Stimulated activated CD4-positive, alpha-beta T cell treated with anti-CD3 and anti-CD28 coated beads, Interleukin-4, amount 100 ng/mL, for 24 hours (primary cell): ENCODE measurements at places on chromosomes 16 and 17.

DNA sequence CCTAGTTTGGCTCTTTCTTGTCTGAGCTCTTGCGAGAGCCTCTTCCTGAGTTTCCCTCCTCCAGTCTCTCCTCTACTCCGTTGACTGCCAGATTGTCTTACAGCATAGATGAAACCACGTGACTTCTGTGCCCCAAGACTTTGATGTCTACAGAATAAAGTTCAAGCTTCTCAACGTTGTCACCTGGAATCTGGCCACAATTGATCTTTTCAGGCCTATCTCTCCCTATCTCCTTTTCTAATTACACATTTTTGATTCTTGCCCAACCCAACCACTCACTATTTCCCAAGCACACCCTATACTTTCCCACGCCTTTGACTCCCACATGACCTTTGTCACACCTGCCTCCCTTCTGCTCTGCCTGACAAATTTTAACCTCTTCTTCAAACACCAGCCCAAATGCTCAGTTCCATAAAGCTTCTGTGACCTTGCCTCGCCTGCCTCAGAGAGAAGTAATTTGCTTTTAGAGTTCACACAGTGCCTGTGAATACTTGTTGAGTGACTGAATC lies 52.4 kb upstream of the PMFBP1 start:
- no peak for DNase-seq

- DNase-seq, result no peak
Observed at GRCh38 chr17:5788266-5788900, 204.1 kb upstream of the NLRP1 start.

- DNase-seq, result no peak
Observed at GRCh38 chr16:23428351-23428750, 24.6 kb downstream of the COG7 start.

GRCh38 chr17:2571523-2572303 lies 21.7 kb upstream of the PAFAH1B1 start:
- no peak for DNase-seq

- DNase-seq, result no peak
Observed at GRCh38 chr16:583470-583814, 6.4 kb upstream of the RAB40C start.

DNA sequence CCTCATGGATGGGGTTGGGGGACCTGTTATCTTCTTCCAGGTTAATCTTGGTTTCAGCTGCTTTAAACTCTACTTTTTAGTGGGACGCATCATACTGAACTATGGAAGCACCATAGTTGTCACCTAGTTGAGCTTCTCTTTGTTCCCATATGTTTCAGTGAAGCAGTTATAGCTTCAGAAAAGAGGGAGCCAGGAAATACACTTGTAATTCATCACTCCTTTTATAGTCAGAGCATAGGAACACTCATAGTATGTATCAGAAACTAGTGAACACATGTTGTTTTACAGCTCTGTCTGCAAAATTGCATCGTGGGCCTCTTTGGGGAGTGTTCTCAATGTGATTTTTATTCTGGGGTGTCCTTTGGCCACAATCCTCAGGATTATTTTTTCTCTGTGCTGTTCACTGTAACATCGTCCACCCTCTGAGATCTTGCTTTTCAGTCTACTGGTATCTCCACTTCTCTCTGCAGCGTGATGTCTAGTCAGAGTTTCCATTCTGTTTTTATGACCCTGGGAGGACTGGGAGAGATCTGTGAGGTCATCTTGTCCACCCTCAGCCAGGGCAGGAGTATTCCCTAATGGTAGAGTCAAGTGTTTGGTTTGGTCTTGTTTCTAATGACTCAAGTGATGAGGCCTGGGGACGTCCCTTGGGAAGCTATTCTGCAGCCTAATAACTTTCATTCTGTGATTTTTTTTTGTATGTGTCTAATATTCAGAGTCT lies 585.4 kb downstream of the WWOX start:
- DNase-seq, result no peak

GRCh38 chr17:9299695-9300094 lies 275.9 kb downstream of the STX8 start:
- no peak for DNase-seq

- DNase-seq, result no peak
Observed at GRCh38 chr17:55598495-55598894, 87.2 kb upstream of the SMIM36 start.

- DNase-seq, result no peak
Observed at GRCh38 chr16:47817048-47817447, 338.7 kb downstream of the ABCC12 start.

GRCh38 chr17:68595986-68596385 lies 5.2 kb downstream of the FAM20A start:
- no peak for DNase-seq

- DNase-seq, result no peak
Observed at GRCh38 chr17:56773124-56773523, 60.6 kb downstream of the C17orf67 start.
